HFF-Myc (cell line): ENCODE measurements at places on chromosomes 16 and 17.

DNA sequence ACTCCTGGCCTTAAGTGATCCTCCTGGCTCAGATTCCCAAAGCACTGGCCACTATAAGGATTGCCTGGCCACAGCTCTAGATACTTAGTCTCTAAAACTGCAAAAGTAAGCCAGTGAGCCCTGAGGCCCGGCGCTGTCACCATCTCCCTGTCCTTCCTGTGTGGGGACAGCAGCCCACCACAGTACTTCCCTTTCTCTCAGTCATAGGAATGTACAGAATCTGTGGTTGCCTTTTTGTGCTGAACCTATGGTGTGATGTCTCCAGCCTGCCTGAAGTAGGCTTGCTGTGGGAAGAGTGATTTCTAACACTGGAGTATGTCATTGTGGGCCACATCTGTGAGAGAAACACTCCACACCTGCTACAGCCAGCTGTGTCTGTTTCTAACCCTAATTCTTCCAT lies 24.7 kb downstream of the NTAN1 start:
- no peak for DNase-seq

- DNase-seq = no peak
Measured at GRCh38 chr17:43679911-43680310, 18.2 kb upstream of the MEOX1 start.

DNA sequence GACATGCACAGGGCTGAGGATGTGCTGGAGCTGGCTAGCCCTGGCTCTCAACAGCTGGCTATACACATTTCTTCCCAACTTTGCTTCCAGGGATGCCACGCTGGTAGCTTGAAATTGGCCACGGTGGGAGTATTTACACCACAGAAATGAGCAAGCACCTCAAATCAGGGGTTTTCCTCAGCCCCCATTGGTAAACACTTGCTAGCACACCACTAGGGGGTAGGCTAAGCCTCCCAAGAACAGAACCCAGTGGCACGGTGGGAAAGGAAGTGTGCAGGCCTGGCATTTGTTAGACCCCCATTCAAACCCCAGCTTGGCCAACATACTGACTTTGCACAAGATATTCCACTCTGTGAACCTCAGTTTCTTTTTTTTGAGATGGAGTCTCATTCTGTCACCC lies 12.9 kb downstream of the DRC3 start:
- no peak for DNase-seq

DNA sequence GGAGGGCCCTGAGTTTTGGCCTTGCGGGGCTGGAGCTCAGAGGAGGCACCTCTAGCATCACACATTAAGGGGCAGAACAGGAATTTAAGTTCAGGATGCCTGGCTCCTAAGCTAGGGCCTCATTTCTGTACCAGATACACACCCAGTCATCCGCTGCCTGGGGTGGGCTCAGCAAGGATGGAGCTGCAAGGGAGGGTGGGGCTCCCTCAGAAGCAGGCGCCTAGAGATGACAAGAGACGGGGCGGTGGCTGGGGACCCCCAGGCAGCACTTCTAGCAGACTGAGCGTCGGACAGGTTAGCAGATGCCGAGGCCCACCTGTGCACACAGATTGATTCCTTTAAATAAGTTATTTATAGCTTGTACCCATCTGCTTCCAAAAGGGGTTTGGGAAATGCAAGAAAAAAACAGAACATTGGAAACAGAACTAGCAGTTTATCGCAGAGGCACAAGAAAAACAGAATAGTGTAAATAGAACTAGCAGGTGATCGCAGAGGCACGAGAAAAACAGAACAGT lies 47.6 kb upstream of the CBFA2T3 start:
- DNase-seq = no peak

DNA sequence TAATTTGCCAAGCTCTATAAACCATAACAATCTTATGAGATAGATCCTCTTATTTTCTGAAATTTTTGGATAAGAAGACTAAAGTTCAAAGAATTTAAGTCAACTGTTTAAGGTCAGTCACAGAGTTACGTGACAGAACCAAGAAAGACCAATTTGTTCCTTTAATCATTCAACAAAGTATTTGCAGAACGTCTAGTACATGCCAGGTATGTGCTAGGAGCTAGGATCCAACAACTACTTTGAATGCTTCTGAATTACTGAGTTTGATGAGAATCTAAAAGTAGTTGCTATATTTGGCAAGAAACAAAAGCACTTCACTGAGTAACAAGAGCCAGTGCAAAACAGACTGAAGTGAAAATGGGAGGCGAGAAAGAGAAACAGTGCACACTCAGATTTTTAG lies 15.0 kb downstream of the GLOD4 start:
- DNase-seq = no peak

GRCh38 chr17:3803308-3803640 lies 2.3 kb upstream of the ITGAE start:
- no peak for DNase-seq

- no peak for DNase-seq
Measured at GRCh38 chr17:83019376-83019775, 60.0 kb upstream of the METRNL start.

DNA sequence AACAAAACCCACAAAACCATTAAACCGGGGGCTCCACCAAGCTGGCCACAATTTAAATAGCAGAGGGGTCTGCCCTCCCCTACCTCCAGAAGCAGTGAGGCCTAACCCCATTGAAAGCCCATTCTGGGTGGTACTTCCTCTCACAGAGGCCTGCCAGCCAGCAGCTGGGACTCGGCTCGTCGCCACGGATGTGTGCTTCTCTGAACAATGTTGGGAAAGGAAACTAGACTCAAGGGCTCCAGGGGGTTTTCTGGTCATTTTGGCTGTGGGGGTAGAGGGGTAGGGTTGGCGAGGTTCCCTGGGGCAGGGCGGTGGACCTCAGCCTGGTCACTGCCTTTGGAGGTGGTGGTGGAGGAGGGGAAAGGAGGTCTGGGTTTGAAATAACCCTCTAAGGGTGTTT lies 4.7 kb upstream of the PLCG2 start:
- DNase-seq = no peak

GRCh38 chr16:71722801-71723536 lies 1.5 kb downstream of the PHLPP2 start:
- DNase-seq = no peak

- no peak for DNase-seq
Measured at GRCh38 chr17:72445055-72445991, 324.5 kb downstream of the SOX9 start.

DNA sequence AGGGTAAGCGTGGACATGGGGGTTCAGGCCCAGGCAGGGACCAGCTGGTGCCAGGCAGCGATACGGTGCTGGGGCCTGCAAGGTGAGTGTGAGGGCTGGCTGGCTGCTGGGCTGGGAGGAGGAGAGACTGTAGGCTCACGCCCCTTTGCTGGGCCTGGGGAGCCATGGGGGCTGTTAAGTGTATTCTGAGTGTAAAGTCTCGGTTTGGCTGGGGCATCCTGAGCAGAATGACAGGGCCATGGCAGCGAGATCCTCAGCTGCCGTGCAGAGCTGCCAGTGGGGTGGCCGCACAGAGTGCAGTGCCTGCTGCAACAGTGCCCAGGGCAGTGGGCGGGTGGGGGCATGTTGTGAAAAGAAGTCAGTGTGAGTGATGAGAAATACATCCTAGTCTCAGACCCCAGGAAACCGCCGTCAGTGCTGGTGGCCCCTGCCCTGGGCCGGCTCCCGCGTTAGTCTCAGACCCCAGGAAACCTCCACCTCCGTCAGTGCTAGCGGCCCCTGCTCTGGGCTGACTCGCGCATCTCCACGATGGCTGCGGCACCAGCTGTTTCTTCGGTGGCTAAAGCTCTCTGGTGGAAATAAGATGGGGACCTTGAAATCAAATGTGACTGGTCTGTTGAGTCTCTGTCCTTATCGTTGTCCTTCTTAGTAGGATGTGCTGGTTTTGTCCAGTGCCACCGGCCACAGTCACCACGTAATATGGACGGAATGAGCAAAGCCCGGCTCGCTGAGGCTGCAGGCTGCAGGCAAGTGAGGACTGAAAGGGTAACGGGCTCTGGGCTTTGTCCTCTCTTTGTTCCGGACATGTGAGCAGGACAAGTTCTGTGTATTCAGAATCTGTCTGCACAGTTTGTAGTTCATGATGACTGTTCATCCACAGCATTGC lies 22.9 kb downstream of the ACSF3 start:
- DNase-seq = no peak

DNA sequence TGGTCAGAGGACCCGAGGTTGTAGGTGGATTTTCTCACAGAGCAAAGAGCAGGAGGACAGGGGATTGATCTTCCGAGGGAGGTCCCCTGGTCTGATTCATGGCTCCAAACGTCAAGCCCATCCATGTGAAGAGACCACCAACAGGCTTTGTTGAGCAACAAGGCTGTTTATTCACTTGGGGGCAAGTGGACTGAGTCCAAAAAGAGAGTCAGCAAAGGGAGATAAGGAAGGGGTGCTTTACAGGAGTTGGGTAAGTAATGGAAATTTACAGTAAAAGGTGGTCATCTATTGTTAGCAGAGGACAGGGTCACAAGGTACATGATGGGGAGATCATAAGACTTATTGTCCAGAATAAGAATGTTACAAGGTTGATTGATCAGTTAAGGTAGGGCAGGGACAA lies 2285.8 kb downstream of the TP53TG3F start:
- DNase-seq = no peak

GRCh38 chr17:14203388-14203787 lies 33.3 kb downstream of the CDRT15 start:
- no peak for DNase-seq

- no peak for DNase-seq
Measured at GRCh38 chr16:1772362-1772907, at the start of gene EME2. TSS of gene EME2 (plus strand) at chr16:1772810. CDS start at chr16:1773228, 418 bp downstream.

DNA sequence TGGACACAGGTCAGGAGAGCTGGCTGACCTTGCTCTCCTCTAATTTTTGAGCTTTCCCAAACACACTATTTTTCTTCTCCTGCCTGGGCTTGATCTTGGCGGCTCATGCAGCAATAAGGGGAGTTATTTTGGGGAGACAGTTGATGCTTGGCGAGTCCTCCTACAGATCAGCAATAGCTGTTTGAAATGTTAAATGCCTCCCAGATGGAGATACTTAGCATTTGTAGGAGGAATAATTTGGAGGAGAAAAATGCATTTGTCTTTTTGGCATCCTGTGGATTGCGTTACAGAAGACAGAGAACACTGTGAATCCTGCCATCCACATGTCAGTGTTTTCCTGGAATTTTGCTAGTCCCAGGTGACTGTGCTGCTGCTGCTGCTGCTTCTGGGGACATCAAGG lies 328.0 kb upstream of the XYLT1 start:
- no peak for DNase-seq
